ENCODE measurements at places on chromosomes 5 and 9.

- no peak for DNase-seq
These were observed 13.5 kb upstream of the TUSC1 start for GRCh38 chr9:25691786-25692185.

DNA sequence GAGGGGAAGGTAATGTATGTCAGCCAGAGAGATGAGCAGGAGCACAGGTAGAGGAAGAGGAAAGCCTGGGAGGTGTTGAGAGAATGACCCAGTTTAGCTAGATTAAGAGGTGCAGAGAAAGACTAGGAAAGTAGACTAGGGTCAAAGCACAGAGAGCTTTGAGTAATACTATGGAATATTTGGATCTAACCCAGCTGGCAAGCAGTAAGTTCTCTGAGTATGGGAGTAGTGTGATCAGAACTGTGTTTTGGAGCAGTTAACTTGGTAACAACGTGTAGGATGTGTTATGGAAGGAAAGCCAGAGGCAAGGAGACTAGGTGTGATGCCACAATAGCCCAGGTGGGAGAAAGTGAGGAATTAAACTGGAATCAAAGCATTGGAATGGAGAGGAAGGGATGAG is 84.9 kb upstream of the PTGER4 start:
- no peak for DNase-seq

GRCh38 chr5:65061250-65061973 is 292.7 kb downstream of the CWC27 start:
- DNase-seq, result no peak

DNA sequence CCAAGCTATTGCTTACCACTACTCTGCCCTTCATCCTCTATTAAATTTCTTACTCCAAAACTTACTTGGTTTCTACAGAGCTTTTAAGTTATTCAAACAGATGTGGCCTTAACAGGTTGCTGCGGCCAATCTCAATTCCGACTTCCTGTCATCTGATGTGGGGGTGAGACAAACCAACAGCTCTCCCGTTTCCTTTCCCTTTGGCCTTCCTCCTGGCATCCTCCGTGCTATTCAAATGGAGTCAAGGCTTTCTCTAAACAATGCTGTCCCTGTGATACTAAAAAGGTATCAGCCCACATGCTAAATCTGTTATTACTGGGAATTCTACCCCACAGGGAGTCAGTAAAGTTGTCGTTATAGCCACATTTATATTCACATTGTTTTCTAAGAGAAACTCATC is 11.8 kb downstream of the RBM18 start:
- no peak for DNase-seq

- peak; percentile 83 for DNase-seq
These were observed 933.8 kb upstream of the DMAC1 start for GRCh38 chr9:8733131-8733954.

DNA sequence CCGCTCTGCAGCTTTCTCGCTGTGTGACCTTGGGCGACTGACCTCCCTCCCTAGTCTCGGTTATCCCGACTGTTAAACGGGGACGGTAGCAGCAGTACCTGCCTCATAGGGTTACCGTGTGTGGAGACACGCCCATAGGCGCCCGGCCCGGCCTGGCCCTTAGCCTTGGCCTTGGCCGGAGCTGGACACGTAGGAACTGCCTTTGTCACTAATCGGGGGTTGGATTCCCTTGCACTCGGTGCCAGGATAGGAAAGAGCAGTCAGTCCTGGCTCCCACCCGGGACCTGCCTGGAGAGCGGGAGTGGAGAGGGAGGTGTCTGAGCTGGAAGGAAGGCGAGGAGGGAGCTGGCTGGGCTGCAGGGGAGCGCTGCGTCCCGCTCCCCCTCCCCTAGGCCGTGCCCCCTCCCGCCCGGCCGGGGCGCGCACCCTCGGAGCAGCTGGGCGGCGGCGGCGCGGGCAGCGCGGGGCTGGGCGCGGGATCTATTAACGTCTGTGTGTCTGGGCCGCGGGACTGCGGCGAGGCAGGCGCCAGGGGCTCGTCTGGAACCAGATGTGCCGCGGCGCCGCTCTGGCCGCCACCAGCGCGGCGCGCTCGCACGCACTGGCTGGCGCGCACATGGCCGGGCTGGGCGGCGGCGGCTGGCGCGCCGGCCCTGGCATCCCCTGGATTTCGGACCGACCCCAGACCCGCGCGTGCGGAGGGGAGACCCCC is 31.7 kb downstream of the PRRX2 start:
- DNase-seq, result peak; percentile 57

GRCh38 chr5:147200004-147200403 is 34.8 kb upstream of the STK32A start:
- no peak for DNase-seq

GRCh38 chr5:129746876-129747275 is 1.0 kb upstream of the MINAR2 start:
- DNase-seq, result no peak

- DNase-seq, result peak; percentile 38
These were observed 754.7 kb upstream of the CDH6 start for GRCh38 chr5:30438785-30439184.

DNA sequence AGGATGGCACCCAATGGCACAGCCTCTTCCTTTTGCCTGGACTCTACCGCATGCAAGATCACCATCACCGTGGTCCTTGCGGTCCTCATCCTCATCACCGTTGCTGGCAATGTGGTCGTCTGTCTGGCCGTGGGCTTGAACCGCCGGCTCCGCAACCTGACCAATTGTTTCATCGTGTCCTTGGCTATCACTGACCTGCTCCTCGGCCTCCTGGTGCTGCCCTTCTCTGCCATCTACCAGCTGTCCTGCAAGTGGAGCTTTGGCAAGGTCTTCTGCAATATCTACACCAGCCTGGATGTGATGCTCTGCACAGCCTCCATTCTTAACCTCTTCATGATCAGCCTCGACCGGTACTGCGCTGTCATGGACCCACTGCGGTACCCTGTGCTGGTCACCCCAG is 25.4 kb downstream of the HRH2 start:
- no peak for DNase-seq

DNA sequence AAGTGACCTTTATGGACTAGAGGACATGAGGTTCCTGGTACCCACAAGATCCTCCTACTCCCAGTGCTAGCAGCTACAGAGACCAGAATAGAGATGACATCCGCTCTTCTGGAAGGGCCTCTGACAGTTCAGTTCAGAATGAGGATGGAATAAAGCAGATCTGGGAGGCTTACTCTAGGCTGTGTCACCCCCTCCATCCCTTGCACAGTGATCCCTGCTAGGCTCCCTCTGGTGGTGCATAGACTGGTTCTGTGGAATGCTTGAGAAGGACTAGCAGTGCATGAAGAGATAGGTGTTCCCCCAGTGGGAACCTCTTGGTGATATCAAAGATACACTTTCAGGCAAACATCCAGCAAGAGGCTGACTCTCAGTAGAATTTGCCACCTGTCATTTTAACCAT is 83.0 kb downstream of the NPR3 start:
- no peak for DNase-seq

- DNase-seq, result no peak
These were observed 57.9 kb downstream of the ERBIN start for GRCh38 chr5:65984098-65984885.

DNA sequence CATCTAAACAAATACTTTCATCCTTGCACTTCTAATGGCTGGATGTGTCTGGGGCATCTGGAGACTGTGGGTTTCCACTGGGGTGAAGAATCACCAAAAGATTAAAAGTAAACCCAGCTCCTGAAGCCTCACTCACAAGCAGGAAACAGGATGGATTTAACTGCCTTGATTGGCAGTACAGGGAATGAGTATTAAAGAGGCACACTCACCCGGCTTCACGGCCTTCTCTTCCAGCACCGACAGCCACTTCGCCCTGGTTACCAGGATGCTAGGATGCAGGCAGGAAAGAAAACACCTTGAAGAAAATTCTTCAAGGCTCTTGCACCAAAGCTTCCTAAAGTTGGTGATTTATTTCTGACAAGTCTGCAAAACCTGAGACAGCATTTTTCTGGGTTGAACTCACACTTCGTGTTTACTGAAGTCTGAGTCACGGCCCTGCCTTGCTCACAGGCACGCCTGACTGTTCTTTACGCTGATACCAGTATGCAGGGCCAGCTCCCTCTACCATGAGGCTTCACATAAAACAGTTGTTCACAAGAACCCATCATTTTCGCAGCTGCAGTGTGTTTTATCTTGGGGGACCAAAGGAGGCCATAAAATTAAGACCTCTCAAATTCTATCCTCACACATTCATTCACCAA is 56.5 kb upstream of the ZNF354A start:
- no peak for DNase-seq

DNA sequence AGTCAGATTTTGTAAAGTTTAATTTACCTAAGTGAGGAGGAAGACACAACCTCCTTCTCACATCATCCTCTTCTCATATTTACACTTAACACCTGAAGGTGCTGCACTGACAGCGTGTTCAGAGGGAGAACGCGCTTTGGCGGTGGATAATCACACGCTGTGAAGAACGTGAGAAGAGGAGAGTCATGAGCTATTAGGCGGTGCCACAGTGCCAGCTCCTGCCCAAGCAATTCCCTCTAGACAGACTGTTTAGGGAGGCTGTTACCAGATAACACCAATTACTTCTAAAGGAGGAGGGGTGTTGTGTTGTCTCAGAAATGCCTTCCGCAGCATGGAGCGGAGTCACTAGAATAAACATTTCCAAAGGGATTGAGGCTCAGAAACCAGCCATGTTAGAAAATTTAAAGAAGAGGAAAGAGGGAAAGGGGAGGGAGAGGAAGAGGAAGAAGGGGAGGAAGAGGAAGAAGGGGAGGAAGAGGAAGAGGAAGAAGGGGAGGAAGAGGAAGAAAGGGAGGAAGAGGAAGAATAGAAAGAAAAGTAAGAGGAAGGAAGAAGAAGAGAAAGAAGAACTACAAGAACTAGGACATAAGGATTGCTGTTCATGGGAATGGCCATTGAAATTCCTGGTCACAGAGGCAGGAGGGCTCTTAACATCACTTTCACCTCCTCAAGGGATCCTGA is 37.3 kb upstream of the WWC1 start:
- no peak for DNase-seq

GRCh38 chr5:123610209-123610608 is 98.2 kb downstream of the CSNK1G3 start:
- DNase-seq, result no peak

GRCh38 chr9:137212520-137212919 is 7.0 kb downstream of the NDOR1 start:
- no peak for DNase-seq

- DNase-seq, result no peak
These were observed 42.8 kb upstream of the HK3 start for GRCh38 chr5:176941951-176942350.

GRCh38 chr5:170161069-170161468 is 55.4 kb downstream of the FOXI1 start:
- DNase-seq, result no peak

- DNase-seq, result no peak
These were observed 3.8 kb upstream of the COL27A1 start for GRCh38 chr9:114151426-114151956.

DNA sequence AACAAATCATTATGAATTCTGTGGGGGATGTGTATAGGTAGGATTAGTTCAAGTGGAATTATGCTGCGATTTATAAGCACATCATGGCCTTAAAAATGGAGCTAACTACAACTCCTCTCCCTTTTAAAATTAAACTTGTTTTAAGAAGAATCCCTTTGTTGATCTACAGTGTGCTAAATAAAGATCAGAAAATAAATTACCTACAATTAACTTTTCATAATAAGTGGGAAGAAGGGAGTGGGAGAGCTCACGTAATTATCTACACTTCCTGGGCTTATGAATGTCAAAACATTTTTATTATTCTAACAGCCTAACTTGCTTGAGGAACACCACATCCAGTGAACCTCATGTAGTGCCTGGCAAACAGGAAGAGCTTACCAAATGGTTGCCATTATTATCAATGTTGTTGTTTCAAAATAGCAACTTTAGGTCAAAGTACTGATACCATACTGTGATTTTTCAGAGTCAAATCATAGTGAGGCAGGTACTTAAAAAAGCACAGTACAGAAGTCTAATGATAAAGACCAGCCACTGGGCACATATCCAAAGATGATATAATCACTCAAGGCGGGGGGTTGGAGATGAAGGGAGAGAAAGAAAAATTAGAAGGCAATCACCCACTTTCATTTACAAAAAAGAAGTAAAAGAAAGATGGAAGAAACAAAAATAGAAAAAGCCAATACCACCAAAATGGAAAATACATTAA is 174.0 kb downstream of the RAPGEF6 start:
- peak; percentile 5 for DNase-seq
